ENCODE measurements at places on chromosomes 7 and 10.

GRCh38 chr7:88071994-88072714, 138.1 kb downstream of the ADAM22 start:
- no peak for DNase-seq

- no peak for DNase-seq
These were observed 183.7 kb downstream of the TRIL start for GRCh38 chr7:28774261-28774988.

DNA sequence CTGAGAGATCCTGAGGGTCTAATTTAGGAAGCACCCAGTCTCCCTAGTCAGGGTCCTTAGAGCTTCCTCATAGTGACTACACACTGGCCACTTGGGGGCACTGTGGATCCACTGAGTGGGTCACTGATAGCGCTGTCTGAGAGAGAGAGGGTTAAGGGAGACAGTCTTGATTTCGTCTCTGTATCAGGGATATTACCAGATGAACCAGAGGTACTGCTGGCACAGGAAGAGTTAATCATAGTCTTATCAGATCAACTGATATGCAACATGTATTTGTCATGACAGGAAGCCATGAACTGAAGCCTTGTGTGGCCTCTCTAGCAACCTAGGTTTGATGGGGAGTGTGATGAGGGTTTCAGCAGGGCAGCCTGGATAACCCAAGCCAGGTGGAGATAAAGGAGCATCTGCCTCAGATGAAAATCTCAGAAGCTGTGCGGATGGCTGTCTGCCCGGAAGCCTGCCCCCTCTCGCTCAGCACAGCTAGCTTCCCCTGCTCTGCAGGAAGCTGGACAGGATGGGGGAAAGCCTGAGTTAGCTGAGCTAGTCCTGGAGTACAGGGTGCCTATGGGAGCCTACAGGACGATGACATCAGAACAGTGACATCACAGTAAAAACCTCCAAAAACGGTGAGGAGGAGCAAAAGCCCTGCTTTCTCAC, 214.0 kb upstream of the PRSS1 start:
- peak; percentile 48 for DNase-seq

DNA sequence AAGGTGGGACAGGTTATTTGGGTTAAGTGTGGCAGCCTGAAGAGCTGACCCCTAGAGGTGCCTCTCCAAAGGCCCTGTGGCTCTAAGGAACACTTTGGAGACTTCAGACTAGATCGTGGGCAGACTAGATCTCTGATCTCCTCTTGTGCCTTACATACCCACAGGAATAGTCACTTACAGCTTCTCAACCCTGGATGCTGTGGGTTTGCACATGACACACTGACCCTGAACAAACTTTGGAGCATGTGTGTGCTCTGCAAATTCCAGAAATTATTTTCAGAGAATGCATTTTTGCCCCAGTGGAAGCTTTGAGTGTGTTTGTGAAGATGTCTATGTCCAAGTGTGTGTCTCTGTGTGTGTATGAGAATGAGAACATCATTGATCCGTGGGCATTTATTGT, 119.6 kb downstream of the EMX2 start:
- no peak for DNase-seq
